ENCODE measurements at places on chromosomes 3 and 15.

GRCh38 chr15:67708500-67708899, 116.8 kb upstream of the SKOR1 start:
- DNase-seq = no peak

GRCh38 chr3:140731440-140732119, 53.7 kb downstream of the TRIM42 start:
- no peak for DNase-seq

DNA sequence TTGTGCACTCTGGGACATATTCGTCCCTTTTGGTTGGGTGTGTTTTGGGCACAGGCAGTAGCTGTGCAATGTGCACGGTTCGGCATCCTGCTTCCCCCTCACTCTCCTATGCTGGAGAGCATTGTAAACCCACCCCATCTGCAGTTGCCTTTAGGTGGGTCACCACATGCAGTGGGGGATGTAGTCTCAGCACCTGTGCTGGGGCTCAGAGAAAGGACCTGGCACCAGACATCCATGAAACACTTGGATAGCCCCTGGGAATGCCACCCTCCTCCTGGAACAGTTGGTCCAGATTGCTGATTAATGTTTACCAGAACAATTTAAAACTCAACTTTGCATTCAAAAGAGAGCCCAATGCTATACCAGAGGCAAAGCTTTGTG, 123.9 kb upstream of the MEF2A start:
- no peak for DNase-seq

- no peak for DNase-seq
These were observed 140.9 kb downstream of the FOXP1 start for GRCh38 chr3:71442652-71443042.

GRCh38 chr3:45355351-45355750, 33.0 kb upstream of the LARS2 start:
- no peak for DNase-seq

GRCh38 chr15:88690331-88690730, 51.5 kb downstream of the ISG20 start:
- no peak for DNase-seq

- peak; percentile 13 for DNase-seq
These were observed 11.0 kb upstream of the FAM219B start for GRCh38 chr15:74917676-74918075.

DNA sequence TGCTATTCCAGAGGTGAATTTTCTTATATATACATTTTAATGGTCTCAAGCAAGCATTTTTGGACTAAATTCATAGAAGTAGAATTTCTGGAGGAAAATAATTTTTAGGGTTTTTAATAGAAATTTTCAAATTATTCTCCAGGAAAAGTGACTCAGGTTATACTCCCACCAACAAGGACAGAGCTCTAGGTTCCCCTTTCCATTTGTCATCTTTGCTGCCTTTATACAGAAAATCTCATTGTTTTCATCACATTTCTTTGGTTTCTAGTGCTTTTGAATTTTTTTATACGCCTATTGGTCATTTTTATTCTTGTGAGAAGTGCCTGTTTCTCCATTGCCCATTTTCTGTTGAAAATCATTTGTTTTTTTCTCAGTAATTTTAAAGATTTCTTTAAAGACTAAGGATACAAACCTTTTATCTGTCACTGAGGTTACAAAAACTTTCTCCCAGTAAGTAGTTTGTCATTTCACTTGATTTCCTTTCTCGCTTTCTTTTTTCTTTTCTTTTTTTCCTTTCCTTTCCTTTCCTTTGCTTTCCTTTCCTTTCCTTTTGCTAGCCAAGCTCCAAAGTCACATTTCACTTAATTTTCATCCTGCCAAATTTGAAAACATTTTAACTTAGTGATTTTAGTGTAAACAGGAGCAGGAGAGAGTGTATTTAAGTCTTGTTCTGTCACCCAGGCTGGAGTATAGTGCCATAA, 77.1 kb upstream of the CHRNB4 start:
- DNase-seq = no peak

DNA sequence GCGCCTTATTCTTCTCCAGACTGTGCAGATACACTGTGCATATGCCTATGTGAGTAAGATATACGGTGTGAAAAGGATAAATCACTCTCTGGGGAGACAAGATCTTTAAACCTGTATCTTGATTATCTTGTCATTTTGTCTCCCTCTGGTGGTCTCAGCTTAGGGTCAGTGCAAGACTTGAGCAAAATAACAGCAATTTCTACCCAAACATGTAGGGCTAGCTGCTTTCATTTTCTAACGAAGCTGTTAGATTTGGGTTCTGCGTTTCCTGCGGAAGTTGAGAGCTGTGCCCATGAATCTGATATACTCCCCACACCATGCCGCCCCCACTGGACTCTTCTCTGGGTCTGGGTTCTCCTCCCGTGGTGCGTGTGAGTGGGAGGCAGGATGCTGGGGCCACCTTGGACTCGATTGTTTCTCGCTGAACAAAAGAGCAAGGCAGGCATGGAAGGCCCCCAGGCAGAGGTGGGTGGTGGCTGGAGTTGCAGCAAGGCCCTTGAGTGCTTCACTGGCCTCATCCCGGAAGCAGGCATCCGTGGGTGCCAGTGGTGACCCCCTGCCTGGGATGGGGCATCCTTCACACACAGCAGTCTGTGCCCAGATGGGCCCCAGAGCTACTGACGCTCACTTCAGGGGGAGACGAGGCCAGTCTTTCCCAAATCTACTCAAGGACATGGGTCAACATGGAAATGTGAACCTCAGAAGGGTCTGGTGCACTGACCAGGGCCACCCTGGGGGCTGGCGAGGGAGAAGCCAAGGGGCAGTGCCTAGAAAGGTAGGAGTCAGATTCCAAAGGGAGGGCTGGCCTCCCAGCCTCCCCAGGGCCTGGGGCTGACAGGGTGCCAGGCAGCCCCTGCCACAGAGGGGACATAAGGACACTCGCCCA, 179.6 kb downstream of the NSMCE3 start:
- peak; percentile 18 for DNase-seq

- DNase-seq = peak; percentile 8
These were observed 386.9 kb upstream of the CNTN3 start for GRCh38 chr3:75001330-75001729.

DNA sequence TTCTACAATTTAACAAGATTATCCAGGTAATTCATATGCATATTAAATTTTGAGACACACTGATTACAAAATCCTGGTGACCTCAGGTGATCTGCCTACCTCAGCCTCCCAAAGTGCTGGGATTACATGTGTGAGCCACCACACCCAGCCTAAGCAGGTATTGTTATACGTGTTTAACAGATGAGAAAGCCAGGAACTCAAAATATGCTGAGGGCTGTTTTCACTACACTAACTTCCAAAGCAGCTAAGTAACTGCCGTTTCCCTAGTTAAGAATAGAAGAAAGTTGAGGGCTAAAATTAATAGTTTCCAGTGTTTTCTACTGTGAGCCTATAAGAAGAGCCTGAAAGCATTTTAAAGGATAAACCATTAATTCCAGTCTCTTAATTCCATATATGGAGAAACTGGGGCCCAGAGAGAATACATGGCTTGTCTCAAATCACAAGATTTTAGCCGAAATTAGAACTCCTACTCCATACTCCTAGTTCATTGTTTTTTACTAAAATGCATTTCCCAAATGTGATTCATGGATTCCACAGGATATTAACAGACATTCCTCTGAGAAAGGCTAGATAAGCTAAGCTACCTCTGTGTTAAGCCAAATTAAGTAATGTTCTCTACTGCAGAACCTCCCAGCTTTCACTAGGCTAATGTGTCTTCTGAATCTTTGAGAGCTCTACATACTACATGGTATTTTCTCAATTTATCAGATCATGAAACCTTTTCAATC, 17.0 kb upstream of the AVEN start:
- peak; percentile 94 for DNase-seq

DNA sequence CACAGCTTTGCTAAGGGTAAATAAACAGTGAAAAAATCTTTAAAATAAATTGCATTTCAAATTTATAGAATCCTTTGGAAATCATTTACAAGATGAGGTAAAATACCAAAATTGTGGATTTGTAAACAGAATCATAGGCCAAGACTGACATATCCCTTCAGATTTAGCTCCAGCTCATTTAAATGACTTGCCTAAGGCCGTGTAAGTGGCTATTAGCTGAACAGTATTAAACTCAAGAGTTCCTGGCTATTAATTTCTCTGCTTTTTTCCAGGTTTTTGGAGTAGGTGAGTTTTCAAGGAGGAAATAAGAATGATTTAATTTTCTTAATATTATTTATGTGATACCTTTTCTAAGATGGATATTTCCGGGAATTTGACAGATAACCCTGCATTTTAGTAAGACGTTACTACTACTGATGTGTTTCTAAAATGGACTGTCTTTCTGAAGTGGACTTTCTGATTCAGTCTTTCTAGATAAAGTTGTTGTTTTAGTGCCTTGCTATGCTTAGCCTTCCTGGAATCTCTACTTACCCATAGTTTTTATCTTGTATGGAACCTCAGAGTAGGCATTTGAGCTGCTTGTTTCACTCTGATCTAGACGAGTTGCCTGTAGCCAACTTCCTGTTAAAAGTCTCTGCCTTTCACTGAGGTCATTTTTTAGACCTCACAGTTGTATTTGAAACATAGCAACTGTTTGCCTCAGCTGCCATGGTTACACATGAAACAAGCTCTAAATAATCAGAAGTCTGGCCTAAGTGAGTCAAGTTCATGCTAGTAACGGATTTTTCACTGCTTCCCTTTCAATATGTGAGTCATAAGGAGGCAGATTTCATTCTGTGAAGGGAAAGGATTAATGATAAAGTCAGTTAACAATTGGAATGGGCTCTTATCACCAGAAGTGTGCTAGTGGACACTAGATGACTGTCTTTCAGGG, 127.0 kb downstream of the KLHL25 start:
- peak; percentile 98 for DNase-seq

DNA sequence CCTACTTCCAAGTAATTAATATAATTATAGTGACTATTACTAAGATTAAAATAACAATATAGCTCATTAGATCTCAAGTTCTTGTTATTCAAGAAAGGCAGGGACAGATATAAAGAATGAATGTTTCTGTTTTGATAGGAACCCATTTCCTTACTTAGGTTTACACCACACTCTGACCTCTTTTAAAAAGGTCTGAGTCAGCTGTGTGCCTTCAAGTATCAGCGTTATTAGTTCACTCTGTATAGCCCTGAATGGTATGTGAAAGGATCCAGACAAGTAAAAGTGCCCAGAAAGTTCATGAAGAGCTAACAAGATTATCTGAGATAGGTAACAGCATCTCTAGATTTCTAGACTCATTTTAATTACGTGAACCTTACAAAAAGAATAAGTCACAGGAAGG, 28.9 kb downstream of the PDCD10 start:
- no peak for DNase-seq

GRCh38 chr3:84738086-84738485, 220.7 kb upstream of the CADM2 start:
- no peak for DNase-seq

DNA sequence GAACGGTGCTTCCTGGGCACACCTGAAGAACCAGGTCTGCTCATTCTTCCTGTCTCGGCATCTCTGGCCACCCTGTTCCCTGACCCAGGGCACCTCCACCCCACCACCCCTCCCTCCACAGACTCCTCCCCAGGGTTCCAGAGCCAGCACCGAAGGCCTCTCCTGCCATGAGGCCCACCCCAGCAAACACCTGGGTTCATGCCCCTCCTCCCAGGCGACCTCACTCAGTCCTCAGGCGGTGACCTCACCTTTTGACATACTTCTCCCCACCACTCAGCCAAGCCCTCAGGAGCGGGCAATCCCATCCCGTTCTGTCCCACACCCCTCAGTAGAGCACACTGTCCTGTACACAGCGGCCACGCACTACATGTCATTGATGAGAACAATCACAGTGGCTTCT, 72.3 kb downstream of the RPN1 start:
- DNase-seq = no peak

GRCh38 chr3:197505796-197506548, 49.8 kb downstream of the BDH1 start:
- DNase-seq = no peak

- DNase-seq = peak; percentile 16
These were observed 27.9 kb downstream of the GTPBP8 start for GRCh38 chr3:113018536-113019181.

GRCh38 chr3:126340943-126341754, 16.1 kb downstream of the KLF15 start:
- DNase-seq = no peak

GRCh38 chr15:68564173-68564572, 14.6 kb upstream of the CORO2B start:
- no peak for DNase-seq

DNA sequence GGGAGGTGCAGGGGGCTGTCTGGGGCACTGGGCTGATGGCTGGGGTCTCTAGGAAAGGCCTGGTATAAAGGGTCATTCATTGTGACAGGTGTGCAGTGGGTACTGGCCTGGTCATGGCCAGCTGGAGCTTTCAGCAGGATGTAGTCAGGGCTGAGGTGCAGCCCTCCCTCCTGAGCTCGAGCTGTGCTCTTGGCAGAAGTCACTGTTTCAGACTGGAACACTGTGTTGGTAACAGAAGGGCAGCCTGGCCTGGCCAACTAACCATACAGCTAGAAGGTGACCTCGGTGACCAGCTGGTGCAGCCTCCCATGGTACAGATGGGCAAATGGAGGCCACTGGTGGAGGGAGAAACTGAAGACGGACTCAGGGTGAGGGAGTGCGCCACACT, 34.4 kb upstream of the LCTL start:
- DNase-seq = no peak

GRCh38 chr15:71117714-71118305, 2.5 kb downstream of the THSD4 start:
- DNase-seq = no peak

- DNase-seq = peak; percentile 94
These were observed 71.9 kb downstream of the FILIP1L start for GRCh38 chr3:100042166-100042981.

DNA sequence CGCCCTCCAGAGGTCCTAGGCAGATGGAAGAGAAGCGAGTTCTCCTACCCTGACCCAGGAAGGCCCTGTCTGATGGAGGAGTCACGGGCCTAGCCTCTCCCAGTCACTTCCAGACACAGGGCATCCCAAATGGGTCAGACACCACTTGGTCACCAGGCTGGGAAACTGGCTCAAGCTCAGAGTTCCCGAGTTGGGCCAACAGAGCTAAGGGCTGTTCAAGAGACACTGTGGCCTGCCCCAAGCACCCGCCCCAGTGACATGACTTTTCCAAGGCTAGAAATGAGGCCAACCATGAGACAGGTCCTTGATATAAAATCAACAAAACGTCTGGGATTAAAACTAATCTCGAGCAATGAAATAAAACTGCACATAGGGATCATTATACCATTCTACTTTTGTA, 113.8 kb downstream of the IQSEC1 start:
- no peak for DNase-seq

DNA sequence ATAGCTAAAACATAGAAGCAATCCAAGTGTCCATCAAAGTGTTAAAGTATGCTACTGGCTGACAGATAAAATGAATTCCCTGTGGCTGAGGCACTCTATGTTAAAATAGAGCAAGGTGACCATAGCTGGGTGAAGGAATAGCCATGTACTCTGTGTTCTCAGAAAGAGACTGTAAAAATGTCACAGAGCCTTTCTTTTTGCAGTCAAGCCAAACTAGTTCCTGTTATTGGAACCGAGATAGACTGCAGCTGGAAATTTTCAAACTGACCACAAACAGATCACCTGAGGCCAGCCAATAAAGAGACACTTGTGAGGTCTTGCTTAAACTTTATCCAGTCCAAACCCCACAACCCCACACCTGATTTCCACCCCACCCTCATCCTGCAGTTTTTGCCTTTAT, 422.8 kb upstream of the NAALADL2 start:
- no peak for DNase-seq

Data from fibroblast of skin of right biceps (primary cell).